ENCODE measurements at places on chromosomes 7 and 10.

- DNase-seq: no peak
These were observed 3.9 kb downstream of the LMBR1 start for GRCh38 chr7:156889089-156889488.

DNA sequence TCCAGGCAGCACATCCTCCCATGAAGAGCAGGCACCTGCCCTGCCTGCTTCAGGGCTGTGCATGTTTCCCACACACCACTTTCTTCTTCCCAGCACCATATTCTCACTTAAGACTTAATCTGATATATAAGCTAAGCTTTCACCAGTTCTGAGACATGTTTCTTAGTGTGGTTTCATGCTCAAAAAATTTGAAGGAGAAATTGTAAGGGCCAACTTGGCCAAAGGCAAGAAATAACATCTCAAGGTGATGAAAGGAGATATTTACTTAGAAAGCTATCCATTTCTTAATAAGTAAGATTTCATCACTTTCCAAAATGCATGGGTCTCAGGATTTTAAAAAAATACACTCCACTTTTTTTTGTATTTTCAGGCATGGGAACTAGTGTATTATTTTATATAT lies 468.1 kb upstream of the AKR1E2 start:
- no peak for DNase-seq

GRCh38 chr10:63483983-63484382 lies 18.2 kb upstream of the JMJD1C start:
- no peak for DNase-seq

- DNase-seq: no peak
These were observed 148.8 kb downstream of the SNX10 start for GRCh38 chr7:26440233-26441001.

DNA sequence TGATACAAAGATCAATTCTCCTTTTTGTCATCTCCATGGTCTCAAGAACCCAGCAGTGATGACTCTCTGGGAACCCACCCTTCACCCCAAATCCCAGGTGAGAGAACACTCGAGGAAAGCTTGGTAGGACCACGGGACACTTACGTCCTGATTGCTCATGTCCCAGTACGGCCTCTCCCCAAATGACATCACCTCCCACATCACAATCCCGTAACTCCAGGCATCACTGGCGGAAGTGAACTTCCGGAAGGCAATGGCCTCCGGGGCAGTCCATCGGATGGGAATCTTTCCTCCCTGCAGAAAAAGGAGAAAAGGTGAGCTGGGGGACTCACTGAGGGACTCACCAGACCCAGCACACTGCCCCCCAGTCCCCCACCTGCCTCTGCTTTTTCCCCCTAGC lies 21.0 kb downstream of the EPHB4 start:
- no peak for DNase-seq

DNA sequence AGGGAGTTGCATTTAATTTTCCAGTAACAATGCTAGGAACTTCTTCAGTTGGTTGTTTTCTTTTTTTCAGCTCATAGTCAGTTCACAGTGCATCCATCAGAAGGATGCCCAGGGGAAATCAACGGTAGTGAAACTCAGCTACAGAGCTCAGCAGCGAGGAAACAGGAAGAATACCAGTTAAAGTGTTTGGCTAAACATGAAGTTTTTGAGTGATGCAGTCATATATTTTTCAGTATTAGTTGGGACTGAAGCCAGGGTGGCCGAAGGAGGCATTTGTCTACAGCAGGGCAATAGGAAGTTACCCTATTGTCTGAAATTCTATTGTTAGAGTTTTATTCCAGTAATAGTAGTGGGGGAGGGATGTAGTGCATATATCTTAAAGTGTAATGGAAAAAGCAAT lies 45.3 kb upstream of the MALRD1 start:
- no peak for DNase-seq

- no peak for DNase-seq
These were observed 582.1 kb downstream of the PTPRN2 start for GRCh38 chr7:158005531-158005930.

DNA sequence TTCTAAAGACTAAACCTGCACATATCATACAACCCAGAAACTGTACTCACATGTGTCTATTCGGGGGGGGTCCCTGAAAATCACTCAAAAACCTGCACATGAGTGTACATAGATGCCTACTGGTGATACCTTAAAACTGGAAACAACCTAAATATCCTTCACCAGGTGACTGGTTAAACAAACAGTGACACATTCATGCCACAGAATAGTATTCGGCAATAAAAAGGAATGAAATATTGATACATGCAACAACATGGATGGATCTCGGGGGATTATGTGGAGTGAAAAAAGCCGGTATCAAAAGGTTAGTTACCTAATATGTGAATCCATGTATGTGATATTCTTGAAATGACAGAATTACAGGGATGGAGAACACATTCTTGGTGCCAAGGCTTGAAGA lies 32.1 kb upstream of the EGFR start:
- DNase-seq: no peak

Data from NCI-H1930 (cell line).